ENCODE measurements at places on chromosomes 12 and 14. TPM values are rescaled to one million over a fixed set of nuclear protein-coding genes. Genes with fewer than 3 reads are reported as not detected.

NRXN3 gene
- 1.7 TPM for total RNA-seq

TAS2R7 gene
- total RNA-seq: not detected

POTEG gene
- not detected for total RNA-seq

TMEM106C gene
- total RNA-seq: 159 TPM

GRCh38 chr14:57323721-57324120 lies 55.0 kb downstream of the AP5M1 start:
- DNase-seq: no peak

DNA sequence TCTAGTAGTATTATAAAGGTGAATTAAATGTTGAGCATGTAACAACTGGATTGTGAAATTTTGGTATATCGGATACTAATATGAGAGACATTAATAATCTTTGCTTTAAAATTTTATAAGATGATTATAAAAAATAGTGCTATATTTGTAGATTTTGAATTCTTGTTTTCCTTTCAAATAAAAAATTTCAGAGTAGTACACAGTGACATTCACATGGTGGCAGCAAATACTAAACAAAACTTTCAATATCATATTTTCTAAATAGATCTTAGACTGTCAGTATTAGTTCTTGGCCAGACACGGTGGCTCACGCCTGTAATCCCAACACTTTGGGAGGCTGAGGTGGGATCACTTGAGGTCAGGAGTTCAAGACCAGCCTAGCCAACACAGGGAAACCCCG lies 166.0 kb downstream of the NAV3 start:
- no peak for DNase-seq

GRCh38 chr14:97692084-97692483 lies 894.9 kb downstream of the VRK1 start:
- DNase-seq: no peak

GRCh38 chr12:90729736-90730135 lies 225.2 kb downstream of the CCER1 start:
- DNase-seq: no peak

GRCh38 chr14:105489542-105490266 lies 1.3 kb upstream of the TEDC1 start:
- no peak for DNase-seq

PPP2R5C gene
- total RNA-seq: 63.5 TPM

DNA sequence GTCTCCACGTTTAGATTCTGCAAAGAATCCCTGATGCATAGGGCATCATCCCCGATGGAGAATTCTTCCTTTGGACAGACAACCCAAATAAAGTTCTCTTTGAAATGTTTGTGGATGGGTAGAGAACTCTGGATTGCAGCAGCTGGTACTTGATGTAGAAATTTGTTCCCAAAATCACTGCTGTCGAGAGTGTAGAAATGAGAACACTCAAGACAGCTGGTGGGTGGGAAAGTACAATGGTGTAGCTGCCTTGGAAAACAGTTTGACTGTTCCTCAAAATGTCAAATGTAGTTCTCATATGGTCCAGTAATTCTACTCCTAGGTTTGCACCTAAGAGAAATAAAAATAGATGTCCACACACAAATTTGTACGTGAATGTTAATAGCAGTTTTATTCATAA lies 671.5 kb upstream of the TMEM132C start:
- no peak for DNase-seq

- DNase-seq: no peak
These were observed 170.7 kb upstream of the KITLG start for GRCh38 chr12:88750867-88751543.

DNA sequence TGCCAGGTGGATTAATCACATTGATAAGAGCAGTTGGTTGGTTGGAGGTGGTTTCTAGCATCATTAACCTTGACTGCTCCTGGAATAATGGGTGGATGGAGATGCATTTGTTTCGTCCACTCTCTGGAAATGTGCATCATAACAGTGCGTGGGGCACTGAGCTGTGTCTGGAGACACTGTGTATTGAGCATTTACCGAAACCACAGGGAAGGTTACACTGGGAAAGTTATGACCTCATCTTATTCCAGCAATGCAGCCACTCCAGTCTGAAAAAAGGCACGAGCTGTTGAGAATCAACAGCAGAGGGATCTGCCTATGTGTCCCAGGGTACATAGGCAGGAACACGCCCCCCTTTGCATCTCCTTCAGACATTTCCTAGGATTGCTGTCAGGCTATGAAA lies 27.2 kb downstream of the RNFT2 start:
- peak; percentile 43 for DNase-seq

- DNase-seq: no peak
These were observed 183.4 kb downstream of the PTPN11 start for GRCh38 chr12:112602150-112602549.

KRT7 gene
- total RNA-seq: 768 TPM

SRP54 gene
- total RNA-seq: 61.7 TPM

GRCh38 chr12:122427403-122427802 lies 4.9 kb upstream of the CLIP1 start:
- no peak for DNase-seq

HAL gene
- 0.23 TPM for total RNA-seq

DNA sequence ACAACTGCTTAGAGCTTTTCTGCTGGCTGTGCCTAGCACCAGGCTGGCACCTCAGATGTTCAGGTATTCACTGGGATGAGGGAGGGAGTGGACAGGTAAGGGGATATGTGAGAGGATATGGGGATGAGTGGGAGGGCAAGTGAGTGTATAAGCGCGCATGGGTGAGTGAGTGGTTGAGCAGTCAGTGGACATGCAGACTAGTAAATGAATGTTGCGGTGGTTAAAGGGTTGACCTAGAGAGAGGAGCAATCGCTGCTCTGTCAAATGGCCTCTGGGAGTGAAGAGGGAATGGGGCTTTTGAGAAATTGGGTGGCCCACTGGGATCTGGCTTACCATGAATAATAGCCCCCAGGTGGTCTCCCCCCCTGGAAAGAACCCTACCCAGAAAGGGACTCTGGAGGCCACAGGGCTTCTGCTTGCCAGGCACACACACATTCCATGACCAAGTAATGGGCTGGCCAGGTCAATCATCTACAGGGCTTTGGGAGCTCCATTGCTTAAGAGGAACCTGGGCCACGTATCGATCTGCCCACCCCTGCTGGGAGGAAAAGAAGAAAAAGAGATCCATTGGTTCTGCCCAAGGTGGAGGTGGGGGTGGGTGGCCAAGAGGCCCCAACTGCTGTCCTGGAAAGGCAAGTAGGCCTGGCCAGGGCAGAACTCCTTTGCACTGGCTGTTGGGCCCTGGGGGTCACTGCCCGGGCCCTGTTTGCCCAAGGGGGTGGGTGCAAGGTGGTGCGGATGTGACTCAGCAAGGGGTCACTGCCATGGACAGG lies 30.8 kb upstream of the ZFP36L1 start:
- DNase-seq: peak; percentile 58

GRCh38 chr12:52532636-52533035 lies 12.4 kb upstream of the KRT5 start:
- DNase-seq: no peak

HIP1R gene
- total RNA-seq: 91.0 TPM

GRCh38 chr12:18799561-18799960 lies 61.6 kb downstream of the CAPZA3 start:
- DNase-seq: no peak

TSPAN19 gene
- total RNA-seq: not detected

DNA sequence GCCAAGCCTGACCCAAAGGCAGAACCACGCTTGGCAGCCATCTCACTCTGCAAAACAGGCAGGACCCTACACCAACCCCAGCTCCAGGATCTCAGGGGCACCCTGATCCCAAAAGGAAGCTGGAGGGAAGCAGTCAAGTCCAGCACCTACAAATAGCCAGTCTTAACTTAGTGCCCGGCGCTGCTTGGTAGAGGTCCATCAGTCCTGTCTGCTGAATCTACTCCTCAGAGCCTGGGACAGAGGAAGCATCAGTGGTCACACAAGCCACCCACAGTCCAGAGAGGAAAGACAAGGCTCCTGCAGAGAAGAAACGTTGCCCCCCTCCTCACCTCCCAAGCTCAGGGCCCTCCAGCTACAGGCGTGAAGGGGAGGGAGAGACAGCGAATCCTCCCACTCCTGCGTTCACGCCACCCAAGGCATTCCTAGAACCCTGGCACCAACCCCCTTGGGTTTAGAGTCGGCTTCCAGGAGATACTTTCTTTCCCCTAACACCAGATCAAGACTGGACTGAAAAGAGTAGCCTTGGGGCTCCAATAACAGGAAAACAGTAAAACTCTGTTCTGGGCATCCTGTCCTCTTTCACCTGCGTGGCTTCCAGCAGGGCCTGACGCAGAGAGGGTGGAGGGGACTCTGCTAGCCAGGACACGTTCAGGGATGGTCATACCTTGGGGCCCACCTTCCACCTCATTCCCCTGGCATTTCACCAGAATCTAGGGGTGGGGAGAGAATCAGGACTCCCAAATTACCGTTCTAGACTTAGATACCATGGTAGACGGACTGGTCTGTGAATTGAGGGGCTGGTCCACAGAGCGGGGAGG lies 1.2 kb downstream of the PXN start:
- no peak for DNase-seq

- DNase-seq: no peak
These were observed 62.7 kb downstream of the HMGA2 start for GRCh38 chr12:65886996-65887395.

All from epithelial cell of proximal tubule (primary cell).